ENCODE measurements at places on chromosomes 16 and 17.

DNA sequence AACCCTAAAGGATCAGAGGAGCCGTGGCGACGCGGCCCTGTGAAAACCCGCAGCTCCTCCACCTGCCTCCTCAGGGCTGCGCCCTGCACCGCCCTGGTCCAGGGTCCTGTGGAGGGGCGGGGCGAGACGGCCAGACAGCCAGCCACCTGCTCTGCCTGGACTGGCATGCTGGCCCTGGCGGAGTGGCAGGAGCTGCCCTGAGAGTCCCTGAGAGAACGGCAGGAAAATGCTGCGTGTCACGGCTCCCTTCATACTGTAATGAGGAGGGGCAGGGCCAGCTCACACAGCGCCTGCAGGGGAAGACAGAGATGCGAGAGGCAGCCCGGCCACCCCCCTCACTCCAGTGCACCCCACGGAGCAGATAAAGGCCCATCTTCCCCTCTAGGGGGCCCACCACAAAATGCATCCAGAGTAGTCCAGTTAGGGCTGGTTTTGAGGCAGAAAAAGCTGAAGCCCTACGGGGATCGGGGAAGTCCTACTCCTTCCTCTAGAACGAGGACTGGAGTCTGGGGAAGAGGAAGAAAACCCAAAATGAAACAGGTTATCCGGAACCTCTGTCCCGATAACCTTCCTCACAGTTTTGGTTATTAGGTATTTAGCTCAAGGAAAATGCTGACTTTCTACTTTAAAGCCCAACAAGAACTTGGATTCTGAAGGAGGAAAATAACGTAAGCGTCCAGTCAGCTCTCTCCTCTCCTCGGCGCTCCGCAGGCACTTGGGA is 97.6 kb upstream of the DNAH17 start:
- no peak for DNase-seq

DNA sequence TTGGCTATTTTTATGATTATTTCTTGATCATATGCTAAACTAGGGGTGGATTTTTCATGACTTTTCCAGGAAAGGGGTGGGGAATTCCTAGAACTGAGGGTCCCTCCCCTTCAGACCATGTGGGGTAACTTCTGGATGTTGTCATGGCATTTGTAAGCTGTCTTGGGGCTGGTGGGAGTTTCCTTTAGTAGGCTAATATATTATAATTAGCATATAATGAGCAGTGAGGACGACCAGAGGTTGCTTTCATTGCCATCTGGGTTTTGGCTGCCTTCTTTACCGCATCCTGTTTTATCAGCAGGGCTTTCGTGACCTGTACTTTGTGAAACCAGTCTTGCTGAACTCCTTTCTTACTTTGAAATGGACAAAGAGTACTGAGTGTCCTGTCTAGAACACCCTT is 40.4 kb upstream of the ABCA5 start:
- no peak for DNase-seq

GRCh38 chr17:73759324-73759723 is 115.1 kb upstream of the SDK2 start:
- DNase-seq = no peak

DNA sequence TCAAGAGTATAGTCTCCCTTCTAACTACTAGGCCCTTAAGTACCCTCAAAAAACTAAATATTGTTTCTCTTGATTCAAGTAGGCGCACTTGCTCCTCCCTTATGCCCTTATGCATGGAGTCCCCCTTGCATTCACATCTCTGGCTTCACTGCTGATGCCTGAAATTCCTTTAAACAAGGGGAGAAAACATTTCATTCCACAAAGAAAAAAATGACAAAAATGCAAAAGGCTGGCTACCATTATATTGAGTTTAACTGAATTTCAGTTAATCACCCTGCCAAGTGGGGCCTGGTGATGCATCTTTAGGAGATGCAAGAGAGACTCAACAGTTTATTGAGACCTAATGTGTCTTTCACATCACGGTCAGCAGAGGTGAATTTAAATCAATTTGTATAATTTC is 35.6 kb downstream of the CRLF3 start:
- DNase-seq = peak; percentile 48

DNA sequence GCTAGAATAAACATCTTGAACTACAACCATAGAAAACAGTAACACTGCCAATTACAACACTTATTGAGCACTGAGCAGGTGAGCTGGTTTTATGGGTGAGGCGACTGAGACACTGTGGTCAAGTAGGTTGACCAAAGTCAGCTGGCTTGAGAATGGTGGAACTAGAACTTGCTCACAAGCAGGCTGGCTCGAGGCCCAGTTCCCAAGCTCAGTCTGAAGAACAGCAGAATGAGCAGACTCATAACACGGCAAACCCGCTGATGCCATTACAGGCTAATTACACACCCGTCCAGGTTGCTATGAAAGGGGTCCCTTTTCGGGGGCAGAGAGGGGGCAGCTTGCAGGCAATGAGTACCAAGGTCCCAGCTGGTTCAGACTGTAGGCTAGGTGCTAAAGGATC is 6.5 kb downstream of the ZZEF1 start:
- no peak for DNase-seq

DNA sequence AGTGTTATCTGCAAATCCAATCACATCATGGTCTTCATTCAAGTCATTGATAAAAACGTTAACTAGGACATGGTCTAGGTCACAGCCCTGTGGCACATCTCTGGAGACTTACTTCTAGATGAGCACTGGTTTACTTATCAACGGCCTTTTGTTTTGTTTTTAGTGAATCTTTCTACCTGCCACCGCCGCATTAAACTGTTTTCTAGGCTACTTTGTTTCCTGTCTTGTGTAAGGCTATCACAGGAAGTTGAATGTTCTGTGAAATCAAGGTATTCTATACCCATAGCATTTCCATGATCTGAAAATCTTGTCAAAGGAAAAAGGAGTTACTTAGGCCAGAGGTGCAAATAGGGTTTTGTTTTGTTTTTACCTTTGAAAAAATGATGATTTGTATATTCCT is 26.9 kb downstream of the SOCS3 start:
- DNase-seq = no peak

GRCh38 chr16:25184771-25185170 is 32.0 kb upstream of the AQP8 start:
- no peak for DNase-seq

GRCh38 chr16:82082543-82083244 is 47.6 kb downstream of the HSD17B2 start:
- DNase-seq = no peak

- DNase-seq = no peak
These were observed 44.2 kb upstream of the RASD1 start for GRCh38 chr17:17540278-17540906.

DNA sequence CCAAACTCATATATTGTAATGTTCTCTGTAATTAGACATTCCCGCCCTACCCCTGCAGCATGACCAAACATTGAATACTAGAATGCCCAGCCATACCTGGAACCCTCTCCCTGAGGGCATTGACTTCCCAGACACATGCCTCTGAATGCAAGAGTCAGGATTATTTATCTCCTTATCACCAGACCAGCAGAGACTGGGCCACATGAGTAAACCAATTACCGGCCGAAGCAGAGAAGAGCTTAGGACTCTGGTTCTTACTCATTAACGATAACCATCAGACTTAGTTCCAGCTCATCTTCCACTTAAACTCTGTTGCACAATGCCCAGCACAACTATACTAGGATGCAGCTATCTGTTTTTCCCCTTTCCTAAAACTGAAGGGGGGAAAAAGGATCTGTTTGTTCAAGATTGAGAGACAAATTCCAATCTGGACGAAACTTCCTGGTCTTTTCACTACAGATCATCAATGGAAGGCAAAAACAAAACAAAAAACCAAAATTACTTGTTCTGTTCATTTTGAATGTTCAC is 88.2 kb upstream of the CORO6 start:
- peak; percentile 81 for DNase-seq

GRCh38 chr16:85610446-85611193 is 2.5 kb upstream of the GSE1 start:
- DNase-seq = peak; percentile 92

- no peak for DNase-seq
These were observed 61.2 kb upstream of the RBFOX1 start for GRCh38 chr16:7271486-7271885.

- peak; percentile 72 for DNase-seq
These were observed 24.8 kb downstream of the MYO18A start for GRCh38 chr17:29155227-29155965.

DNA sequence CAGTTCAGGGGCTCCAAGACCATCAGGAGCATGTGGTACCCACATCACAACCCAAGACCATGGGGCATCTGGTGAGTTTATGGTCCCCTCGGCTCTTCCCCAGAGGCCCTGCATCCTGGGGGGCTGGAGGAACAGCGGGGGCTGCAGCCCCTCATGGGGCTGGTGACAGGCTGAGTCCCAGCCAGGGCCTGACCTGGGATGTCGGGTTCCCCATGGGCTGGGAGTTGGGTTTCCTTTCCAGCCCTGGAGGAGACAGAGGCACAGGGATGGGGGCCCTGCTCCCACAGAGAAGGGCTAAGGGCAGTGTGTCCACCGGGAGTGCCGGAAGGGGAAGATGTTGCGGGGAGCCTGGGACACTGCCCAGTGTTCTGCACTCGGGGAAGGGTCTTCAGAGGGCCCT is 82.4 kb downstream of the GOSR1 start:
- DNase-seq = no peak

GRCh38 chr17:3012926-3013581 is 50.4 kb downstream of the OR1D5 start:
- peak; percentile 87 for DNase-seq

- DNase-seq = no peak
These were observed 27.1 kb downstream of the PMP22 start for GRCh38 chr17:15238057-15238456.

GRCh38 chr17:81960130-81960958 is 643 bp downstream of the NOTUM start:
- no peak for DNase-seq

GRCh38 chr17:17887752-17888304 is 51.0 kb upstream of the SREBF1 start:
- DNase-seq = no peak

DNA sequence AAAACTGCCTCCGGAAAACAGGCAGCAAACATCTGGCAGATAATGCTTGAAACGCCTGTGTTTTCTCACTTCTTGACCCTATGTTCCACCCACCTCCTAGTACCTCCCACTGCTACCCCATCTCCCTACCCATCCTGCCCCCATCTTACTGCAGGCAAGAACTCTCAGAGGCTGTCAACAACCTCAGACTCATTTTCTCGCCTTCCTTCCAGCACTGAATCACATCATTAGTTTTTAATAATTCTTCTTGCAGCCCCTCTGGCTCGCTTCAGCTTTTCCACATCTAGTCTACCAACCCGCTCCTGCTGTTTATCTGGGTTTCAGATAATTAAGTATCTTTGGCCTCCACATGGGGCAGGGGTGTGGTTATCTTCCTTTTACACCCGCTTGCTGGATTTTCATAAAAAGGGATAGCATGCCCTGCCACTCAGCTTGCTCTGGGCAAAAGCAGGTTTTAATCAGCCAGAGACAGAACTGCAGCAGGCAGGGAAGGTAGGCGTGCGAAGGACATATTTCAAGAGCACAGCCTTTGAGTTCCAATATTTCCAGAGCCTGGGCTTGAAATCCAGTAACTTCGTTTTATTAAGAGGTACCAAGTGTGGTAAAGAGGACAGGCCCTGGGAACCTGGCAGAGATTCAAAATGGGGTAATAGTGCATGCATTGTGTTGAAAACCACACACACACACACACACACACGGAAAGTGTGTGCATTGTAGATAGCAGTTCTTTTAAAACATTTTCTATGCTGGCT is 87.5 kb downstream of the BMERB1 start:
- no peak for DNase-seq

GRCh38 chr16:67562526-67562917 is at the start of gene CTCF:
TSS of gene CTCF (plus strand) at chr16:67562526. CDS start at chr16:67610833, 48,307 bp downstream.
- peak; percentile 92 for DNase-seq

GRCh38 chr16:16007743-16008111 is 58.3 kb downstream of the ABCC1 start:
- no peak for DNase-seq

DNA sequence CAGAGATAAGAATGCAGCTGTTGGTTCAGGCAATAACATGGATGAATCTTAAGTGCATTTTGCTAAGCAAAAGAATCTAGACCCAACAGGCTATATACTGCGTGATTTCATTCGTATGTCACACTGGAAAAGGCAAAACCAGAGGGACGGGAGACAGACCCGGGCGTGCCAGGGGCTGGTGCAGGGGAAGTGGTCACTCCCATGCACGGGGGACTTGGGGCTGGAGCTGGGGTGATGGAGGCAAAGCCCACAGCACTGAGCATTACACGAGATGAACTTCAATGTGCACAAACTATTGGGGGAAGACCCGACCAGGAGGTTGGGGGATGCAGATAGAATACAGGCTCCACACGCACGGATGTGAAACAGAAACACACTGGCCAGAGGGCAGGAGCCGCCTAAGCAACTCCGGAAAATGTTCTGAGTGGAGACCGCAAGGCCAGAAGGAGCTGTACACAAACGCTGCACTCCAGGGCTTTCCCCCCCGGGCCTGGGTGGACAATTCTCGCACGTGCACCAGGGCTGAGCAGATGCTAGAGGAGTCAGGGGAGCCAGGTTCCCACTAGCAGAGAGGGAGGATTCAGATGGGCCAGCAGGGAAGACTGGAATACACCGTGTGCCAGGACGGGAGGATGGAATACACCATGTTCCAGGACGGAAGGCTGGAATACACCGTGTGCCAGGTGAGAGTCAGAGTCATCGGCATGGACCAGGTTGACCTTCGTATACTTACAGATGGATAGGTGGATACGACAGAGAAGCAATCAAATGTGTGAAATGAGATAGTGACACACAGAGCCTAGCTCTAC is 11.3 kb downstream of the LMF1 start:
- no peak for DNase-seq

- DNase-seq = no peak
These were observed 15.0 kb downstream of the TBKBP1 start for GRCh38 chr17:47708864-47709541.

DNA sequence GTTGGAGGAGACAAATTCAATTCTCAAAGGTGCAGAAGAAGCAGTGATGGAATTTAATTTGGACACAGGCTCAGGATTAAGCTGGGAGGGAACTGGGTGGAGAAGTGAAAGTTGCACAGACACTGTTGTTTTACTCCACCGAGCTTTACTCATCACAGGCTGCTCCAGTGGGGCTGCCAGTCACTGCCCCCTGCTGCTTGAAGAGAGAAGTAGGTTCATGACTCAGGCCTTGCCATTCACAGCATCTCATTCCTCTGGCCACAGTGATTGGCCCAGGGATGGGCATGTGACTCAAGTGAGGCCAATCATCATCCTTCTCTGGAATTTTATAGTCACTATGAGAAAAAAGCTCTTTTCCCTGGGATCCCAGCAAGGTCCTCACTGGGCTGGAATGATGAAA is 11.8 kb downstream of the GNAO1 start:
- peak; percentile 28 for DNase-seq

GRCh38 chr17:70956726-70957125 is 787.4 kb downstream of the KCNJ2 start:
- no peak for DNase-seq

GRCh38 chr16:31187808-31188189 is 7.9 kb downstream of the FUS start:
- DNase-seq = no peak

- DNase-seq = no peak
These were observed 10.2 kb downstream of the FOXF1 start for GRCh38 chr16:86520317-86521210.

GRCh38 chr17:1627182-1627981 is 1.3 kb downstream of the SLC43A2 start:
- DNase-seq = peak; percentile 63

GRCh38 chr17:11493936-11494335 is 104.3 kb upstream of the DNAH9 start:
- no peak for DNase-seq

GRCh38 chr17:69048634-69049033 is 12.1 kb downstream of the ABCA9 start:
- DNase-seq = no peak

GRCh38 chr16:74991593-74992403 is 6.9 kb upstream of the WDR59 start:
- DNase-seq = no peak

Data from AG20443 (cell line).